ENCODE measurements at places on chromosomes 7 and 10. TPM values are rescaled to one million over a fixed set of nuclear protein-coding genes. Genes with fewer than 3 reads are reported as not detected.

- H3K4me1 ChIP-seq: peaks cover 73% of the 10 kb centered on the region
- DNase-seq: no peak
- H3K27ac ChIP-seq: peak overlapping the region; percentile 90
- H3K36me3 ChIP-seq: peaks cover 37% of the 10 kb centered on the region
- no peaks in the 10 kb centered on the region for H3K27me3 ChIP-seq
- peak overlapping the region; percentile 89 for H3K4me3 ChIP-seq
Measured at GRCh38 chr10:110504111-110504735, 6.5 kb downstream of the DUSP5 start.

DNA sequence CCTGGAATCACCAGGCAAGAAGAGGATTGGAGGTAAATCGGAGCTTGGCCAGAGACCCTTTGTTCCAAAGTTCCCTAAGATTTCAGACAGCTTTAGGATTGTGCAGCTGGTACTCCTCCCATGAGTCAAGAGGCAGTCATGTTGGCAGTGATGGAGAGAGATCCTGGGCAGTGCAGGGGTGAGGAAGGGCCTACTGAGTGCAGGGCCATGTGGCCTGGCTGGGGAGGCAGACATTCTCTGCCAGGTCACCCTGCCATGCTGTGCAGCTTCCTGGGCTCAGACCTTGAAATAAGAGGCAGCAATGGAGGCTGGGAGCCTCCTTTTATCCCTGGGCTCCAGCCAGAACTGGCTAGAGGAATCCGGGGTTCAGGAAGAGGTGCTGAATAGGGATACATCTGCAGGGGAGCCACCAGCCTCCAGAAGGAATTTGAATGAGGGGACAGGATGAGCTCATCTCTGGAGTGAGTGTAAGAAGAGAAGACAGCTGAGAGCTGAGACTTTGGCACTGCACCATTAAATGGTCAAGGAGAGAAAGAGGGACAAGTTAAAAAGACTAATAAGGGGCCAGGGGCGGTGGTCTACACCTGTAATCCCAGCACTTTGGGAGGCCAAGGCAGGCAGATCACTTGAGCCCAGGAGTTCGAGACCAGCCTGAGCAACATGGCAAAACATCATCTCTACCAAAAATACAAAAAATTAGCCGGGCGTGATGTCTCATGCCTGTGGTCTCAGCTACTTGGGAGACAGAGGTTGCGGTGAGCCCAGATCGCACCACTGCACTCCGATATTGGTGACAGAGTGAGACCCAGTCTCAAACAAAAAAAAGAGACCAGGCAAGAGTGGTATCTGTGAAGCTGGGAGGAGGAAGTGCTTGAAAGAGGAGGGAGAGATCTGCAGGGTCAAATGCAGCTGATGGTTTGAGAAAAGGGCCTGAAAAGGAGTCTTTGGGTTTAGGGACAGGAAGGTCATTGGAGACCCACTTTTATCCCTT is 12.0 kb downstream of the SFTPD start:
- DNase-seq: no peak
- no peak overlapping the region for H3K27ac ChIP-seq
- H3K27me3 ChIP-seq: peaks cover 11% of the 10 kb centered on the region
- peaks cover 8% of the 10 kb centered on the region for H3K4me1 ChIP-seq

- peaks cover 2% of the 10 kb centered on the region for H3K27me3 ChIP-seq
- DNase-seq: no peak
- no peak overlapping the region for H3K4me3 ChIP-seq
- no peak overlapping the region for H3K27ac ChIP-seq
- no peaks in the 10 kb centered on the region for H3K36me3 ChIP-seq
Measured at GRCh38 chr10:30804478-30805055, 175.0 kb upstream of the LYZL2 start.

DNA sequence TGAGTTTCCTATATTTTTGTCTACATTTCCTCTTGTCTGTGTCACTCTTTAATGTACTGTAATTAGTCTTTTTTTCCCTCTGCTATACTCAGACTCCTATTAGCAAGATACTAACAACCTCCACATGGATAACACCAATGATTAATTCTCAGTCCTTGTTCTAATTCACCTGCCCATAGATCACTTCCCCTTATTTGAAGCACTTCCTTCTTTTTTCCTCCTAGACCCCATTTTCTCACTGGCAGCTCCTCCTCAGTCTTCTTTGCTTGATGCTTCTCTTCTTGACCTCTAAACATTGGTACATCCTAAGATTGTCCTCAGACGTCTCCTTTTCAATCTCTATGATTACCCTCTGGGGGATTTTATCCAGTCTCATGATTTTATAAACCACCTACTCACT is 98.2 kb upstream of the IMMP2L start:
- no peak overlapping the region for H3K27ac ChIP-seq
- peaks cover 7% of the 10 kb centered on the region for H3K27me3 ChIP-seq
- H3K36me3 ChIP-seq: no peaks in the 10 kb centered on the region

DNA sequence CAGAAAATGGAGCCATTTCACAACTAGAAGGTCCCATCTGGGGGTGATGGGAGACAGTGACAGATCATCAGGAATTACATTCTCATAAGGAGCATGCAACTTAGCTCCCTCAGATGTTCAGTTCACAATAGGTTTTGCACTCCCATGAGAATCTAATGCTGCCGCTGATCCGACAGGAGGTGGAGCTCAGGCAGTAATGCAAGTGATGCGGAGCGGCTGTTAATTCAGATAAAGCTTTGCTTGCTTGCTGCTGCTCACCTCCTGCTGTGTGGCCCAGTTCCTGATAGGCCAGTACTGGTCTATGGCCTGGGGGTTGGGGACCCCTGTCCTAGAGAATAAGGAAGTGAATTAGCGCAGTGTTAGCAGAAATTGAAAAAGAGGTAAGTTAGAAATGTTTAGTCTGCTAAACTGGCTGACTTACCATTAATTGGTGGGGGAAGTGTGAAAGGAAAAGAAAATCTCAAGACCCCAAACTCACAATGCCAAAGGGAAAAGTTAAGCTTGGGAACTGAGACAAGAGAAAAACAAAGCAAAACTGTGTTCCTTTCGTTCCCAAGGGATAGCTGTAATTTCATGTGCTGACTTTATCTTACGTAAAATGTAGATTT is 76.4 kb downstream of the LYZL2 start:
- DNase-seq: no peak
- H3K4me1 ChIP-seq: peaks cover 11% of the 10 kb centered on the region
- H3K36me3 ChIP-seq: peaks cover 3% of the 10 kb centered on the region
- no peak overlapping the region for H3K27ac ChIP-seq

DNA sequence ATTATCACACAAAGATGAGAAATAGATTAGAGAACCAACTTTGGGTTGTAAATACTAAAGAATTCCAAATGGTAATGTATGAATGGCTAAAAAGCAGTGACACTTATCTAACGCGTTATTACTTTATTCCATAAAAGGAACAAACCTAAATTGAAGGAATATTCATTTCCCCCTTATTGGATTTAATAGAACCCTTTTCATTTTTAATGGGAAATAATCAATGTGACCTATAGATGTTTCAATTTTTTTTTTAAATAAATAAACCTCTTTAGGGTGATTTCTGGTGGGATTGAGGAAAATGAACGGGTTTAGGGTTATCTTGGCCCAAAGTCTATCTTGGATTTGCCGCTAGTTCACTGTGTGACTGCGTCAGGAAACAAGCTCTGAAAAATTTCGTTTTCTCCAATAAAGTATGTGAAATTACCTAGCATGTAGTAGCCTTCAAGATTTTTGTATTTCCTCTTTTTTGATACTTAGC is 1.9 kb upstream of the ACBD5 start:
- peak overlapping the region; percentile 98 for H3K27ac ChIP-seq
- peaks cover 21% of the 10 kb centered on the region for H3K4me1 ChIP-seq
- no peak for DNase-seq
- peak overlapping the region; percentile 95 for H3K4me3 ChIP-seq
- no peaks in the 10 kb centered on the region for H3K27me3 ChIP-seq
- H3K36me3 ChIP-seq: peaks cover 8% of the 10 kb centered on the region

DNA sequence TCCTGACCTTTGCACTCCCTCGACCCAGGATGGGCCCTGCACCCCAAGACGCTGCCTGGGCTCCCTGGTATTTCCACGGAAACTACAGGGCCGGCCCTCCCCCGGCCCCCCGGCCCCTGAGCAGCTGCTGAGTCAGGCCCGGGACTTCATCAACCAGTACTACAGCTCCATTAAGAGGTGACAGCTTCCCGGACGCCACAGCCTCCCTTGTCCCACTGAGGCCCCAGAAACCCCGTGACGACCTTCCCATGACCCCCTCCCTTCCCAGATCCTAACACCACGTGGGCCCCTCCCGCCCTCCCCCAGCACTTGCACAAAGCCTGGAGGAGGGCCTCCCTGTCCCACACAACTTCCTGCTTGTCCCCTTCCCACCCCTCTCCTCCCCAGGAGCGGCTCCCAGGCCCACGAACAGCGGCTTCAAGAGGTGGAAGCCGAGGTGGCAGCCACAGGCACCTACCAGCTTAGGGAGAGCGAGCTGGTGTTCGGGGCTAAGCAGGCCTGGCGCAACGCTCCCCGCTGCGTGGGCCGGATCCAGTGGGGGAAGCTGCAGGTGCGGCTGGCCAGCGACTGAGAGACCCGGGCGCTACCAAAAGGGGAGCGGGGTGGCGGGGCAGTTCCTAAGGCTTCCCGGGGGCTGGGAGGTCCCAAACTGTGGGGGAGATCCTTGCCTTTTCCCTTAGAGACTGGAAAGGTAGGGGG is 5.7 kb downstream of the NOS3 start:
- no peak for DNase-seq
- no peak overlapping the region for H3K27ac ChIP-seq
- H3K36me3 ChIP-seq: peaks cover 1% of the 10 kb centered on the region
- H3K4me1 ChIP-seq: peaks cover 15% of the 10 kb centered on the region
- H3K27me3 ChIP-seq: no peaks in the 10 kb centered on the region

GRCh38 chr7:93728292-93728691 is 153.8 kb upstream of the CALCR start:
- no peak overlapping the region for H3K27ac ChIP-seq
- H3K36me3 ChIP-seq: no peaks in the 10 kb centered on the region
- no peaks in the 10 kb centered on the region for H3K4me1 ChIP-seq
- H3K27me3 ChIP-seq: peaks cover 2% of the 10 kb centered on the region
- no peak overlapping the region for H3K4me3 ChIP-seq

GRCh38 chr10:62268027-62268398 is 631 bp downstream of the RTKN2 start:
- H3K4me3 ChIP-seq: peak overlapping the region; percentile 84
- peaks cover 45% of the 10 kb centered on the region for H3K27me3 ChIP-seq
- DNase-seq: no peak
- H3K4me1 ChIP-seq: peaks cover 13% of the 10 kb centered on the region
- H3K36me3 ChIP-seq: no peaks in the 10 kb centered on the region

- DNase-seq: no peak
- H3K36me3 ChIP-seq: no peaks in the 10 kb centered on the region
- H3K27me3 ChIP-seq: no peaks in the 10 kb centered on the region
- no peak overlapping the region for H3K4me3 ChIP-seq
Measured at GRCh38 chr7:11557627-11558026, 274.4 kb downstream of the THSD7A start.

GRCh38 chr10:49371967-49372366 is 23.9 kb downstream of the DRGX start:
- H3K4me1 ChIP-seq: no peaks in the 10 kb centered on the region
- H3K4me3 ChIP-seq: no peak overlapping the region
- peaks cover 15% of the 10 kb centered on the region for H3K27me3 ChIP-seq

- H3K4me3 ChIP-seq: peak overlapping the region; percentile 73
- no peaks in the 10 kb centered on the region for H3K27me3 ChIP-seq
- no peaks in the 10 kb centered on the region for H3K36me3 ChIP-seq
- H3K4me1 ChIP-seq: peaks cover 31% of the 10 kb centered on the region
- no peak for DNase-seq
Measured at GRCh38 chr7:143280566-143280965, 4.2 kb upstream of the TMEM139 start.

GRCh38 chr7:90768301-90768700 is 172.2 kb downstream of the CDK14 start:
- no peak for DNase-seq
- H3K4me3 ChIP-seq: no peak overlapping the region

- no peak overlapping the region for H3K4me3 ChIP-seq
- H3K27me3 ChIP-seq: no peaks in the 10 kb centered on the region
- DNase-seq: no peak
- peaks cover 8% of the 10 kb centered on the region for H3K36me3 ChIP-seq
Measured at GRCh38 chr10:13219685-13220670, 14.2 kb downstream of the UCMA start.

- no peaks in the 10 kb centered on the region for H3K4me1 ChIP-seq
- no peak overlapping the region for H3K27ac ChIP-seq
- no peak overlapping the region for H3K4me3 ChIP-seq
- H3K36me3 ChIP-seq: no peaks in the 10 kb centered on the region
Measured at GRCh38 chr7:5450549-5451327, 27.1 kb upstream of the TNRC18 start.

PSMG3 gene
- total RNA-seq: 33.0 TPM

CCL24 gene
- total RNA-seq: not detected

PDE6C gene
- total RNA-seq: not detected

CALN1 gene
- not detected for total RNA-seq

ANXA8 gene
- 0.19 TPM for total RNA-seq

Measured in activated naive CD8-positive, alpha-beta T cell treated with anti-CD3 and anti-CD28 coated beads, Interleukin-2, amount 10 ng/mL, durations not matched to agents 7 days and 5 days (primary cell).